Bronchial epithelial cell (primary cell): ENCODE measurements at places on chromosomes 7 and 10.

DNA sequence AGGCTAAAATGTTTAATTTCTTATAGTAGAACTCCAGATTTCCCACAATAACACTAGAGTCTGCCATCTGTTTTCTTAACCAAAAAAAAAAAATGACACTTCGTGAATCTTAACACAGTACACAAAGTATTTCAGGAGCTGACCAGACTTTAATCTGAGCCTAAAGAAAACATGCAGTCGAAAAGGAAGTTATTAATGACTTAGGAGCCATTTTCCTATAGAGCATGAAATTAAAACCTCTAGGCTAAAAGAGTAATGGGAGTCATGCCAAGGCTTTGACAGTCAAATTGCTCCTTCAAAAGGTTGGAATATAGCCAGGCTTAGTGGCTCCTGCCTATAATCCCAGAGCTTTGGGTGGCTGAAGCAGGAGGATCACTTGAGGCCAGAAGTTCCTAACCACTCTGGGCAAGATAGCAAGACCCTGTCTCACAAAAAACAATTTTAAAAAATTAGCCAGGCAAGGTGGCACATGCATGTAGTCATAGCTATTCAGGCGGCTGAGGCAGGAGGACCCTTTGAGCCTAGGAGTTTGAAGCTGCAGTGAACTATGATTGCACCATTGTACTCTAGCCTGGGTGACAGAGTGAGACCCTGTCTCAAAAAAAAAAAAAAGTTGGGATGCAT, 13.6 kb downstream of the MICU1 start:
- peak; percentile 10 for DNase-seq

DNA sequence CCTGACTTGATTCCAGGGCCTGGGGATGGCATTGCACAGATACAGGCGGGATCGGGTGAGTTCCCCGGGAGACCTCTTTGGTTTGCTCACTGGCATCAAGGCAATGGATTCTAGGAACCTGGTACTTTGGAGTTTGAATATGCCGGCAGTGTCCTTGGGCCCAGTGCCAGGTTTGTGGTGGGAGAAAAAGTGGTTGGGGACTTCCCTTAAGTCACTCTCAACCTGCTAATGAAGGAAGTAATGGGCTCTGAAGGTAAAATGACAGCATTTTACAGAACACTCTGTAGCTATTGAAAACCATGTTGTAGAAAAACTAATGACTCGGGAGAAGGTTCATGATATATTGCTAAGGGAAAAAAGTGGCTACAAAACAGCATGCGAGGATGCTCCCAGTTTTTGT, 129.9 kb downstream of the CFAP58 start:
- DNase-seq, result no peak

GRCh38 chr10:126372396-126372795, 15.9 kb downstream of the ADAM12 start:
- DNase-seq, result no peak

- no peak for DNase-seq
Measured at GRCh38 chr10:43904301-43904700, 255.6 kb upstream of the ZNF32 start.

DNA sequence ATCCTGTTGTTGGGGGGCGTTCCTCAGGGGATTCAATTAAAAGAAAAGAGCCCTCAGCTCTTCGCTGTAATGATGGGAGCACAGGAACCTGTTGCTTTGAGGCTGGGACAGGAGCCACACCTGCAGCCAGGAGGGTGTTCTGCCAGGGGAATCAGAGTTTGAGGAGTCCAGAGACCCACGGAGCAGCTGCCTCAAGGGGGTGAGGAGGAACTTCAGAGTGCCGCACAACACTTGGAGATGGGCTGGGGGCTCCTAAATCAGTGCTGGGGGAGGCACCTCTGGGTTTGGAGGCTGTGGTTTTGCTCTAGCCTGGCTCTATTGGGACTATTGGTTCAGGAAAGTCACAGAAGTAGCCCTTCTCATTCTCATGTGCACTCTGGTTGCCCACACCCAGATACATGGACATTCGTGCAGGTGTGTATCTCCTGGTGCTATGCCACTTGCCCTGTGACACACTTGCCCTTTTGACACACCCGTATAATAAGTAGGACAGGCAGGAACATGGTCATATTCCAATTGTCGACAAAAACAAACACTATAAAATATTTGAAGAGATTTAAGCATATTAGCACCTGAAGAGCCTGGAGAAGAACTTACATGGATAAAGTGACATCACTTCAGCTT, 98.1 kb downstream of the PTPN20 start:
- no peak for DNase-seq

- DNase-seq, result no peak
Measured at GRCh38 chr7:139743967-139744767, 33.6 kb downstream of the HIPK2 start.

GRCh38 chr7:3437467-3437866, 136.4 kb downstream of the SDK1 start:
- DNase-seq, result no peak

DNA sequence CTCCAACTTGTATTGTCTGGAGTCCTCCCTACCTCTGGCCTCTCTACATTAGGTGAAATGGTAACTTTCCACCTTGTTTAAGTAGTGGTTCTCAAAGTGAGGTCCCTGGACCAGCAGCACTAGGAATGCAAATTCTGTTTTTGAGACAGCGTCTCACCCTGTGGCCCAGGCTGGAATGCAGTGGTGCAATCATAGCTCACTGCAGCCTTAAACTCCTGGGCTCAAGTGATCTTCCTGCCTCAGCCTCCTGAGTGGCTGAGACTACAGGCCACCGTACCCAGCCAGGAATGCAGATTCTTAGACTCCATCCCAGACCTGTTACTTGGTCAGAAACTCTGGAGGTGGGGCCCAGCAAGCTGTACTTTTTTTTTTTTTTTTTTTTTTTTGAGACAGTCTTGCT, 6.8 kb upstream of the TBL2 start:
- no peak for DNase-seq

GRCh38 chr10:124669824-124670654, 74.1 kb downstream of the FAM53B start:
- DNase-seq, result no peak

GRCh38 chr7:139784648-139785047, 6.8 kb upstream of the HIPK2 start:
- DNase-seq, result peak; percentile 85

DNA sequence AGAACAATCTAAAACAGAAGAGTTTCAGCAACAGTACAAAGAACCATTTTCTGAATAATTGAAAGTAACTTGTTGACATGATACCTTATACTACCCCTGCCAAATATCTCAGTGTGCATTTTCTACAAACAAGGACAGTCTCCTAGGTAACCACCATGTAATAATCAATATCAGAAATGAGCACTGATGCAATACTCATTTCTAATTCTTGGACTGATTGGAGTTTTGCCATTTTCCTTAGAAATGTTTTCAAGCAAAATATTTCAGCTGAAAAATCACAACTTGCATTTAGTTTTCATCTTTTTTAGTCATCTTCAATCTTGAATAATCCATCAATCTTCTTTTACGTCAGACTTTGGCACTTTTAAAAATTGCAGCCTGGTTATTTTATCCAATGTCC, 420.2 kb downstream of the CDC14C start:
- DNase-seq, result no peak

DNA sequence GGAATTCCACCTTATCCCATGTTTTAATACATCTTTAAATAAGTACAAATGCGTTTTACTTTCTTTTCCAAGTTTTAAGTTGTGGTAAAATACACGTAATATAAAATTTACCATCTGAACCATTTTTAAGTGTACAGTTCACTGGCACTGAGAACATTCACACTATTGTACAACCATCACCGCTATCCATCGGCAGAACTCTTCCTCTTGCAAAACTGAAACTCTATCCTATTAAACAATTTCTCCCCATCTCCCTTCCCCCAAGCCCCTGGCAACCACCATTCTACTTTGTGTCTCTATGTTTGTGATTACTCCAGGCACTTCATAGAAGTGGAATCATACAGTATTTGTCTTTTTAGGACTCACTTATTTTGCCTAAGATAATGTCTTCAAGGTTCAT, 33.8 kb downstream of the HIP1 start:
- DNase-seq, result no peak

GRCh38 chr10:20891338-20891714, 5.8 kb downstream of the NEBL start:
- peak; percentile 45 for DNase-seq

- no peak for DNase-seq
Measured at GRCh38 chr10:28845009-28845682, 167.8 kb downstream of the BAMBI start.

DNA sequence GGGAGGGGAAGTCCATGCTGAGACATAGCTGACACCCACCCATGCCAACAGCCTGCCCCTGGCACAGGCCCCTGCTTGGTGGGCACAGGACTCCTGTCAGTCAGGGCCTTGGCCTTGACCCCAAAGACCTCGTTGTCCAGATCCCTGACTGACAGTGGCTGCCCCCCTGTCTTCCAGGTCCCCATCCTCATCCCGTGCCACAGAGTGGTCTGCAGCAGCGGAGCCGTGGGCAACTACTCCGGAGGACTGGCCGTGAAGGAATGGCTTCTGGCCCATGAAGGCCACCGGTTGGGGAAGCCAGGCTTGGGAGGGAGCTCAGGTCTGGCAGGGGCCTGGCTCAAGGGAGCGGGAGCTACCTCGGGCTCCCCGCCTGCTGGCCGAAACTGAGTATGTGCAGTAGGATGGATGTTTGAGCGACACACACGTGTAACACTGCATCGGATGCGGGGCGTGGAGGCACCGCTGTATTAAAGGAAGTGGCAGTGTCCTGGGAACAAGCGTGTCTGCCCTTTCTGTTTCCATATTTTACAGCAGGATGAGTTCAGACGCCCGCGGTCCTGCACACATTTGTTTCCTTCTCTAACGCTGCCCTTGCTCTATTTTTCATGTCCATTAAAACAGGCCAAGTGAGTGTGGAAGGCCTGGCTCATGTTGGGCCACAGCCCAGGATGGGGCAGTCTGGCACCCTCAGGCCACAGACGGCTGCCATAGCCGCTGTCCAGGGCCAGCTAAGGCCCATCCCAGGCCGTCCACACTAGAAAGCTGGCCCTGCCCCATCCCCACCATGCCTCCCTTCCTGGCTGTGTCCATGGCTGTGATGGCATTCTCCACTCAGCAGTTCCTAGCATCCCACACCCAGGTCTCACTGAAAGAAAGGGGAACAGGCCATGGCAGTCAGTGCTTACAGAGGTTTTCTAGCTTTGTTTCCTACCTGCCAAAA, 197.2 kb downstream of the EBF3 start:
- DNase-seq, result no peak

DNA sequence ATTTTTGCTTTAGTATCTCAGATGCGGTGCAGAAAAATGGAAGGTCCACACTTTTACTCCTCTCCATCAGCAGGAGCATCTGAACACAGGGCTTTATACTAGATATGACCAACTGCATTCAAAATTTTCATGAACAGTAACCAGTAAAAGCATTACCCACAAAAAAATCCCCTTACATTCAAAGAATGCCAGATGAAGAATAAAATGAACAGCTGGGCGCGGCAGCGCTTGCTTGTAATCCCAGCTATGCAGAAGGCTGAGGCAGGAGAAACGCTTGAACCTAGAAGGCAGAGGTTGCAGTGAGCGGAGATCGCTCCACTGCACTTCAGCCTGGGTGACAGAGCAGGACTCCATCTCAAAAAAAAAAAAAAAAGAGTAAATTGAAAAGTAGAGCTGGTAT, 3.1 kb downstream of the SAR1A start:
- DNase-seq, result no peak

DNA sequence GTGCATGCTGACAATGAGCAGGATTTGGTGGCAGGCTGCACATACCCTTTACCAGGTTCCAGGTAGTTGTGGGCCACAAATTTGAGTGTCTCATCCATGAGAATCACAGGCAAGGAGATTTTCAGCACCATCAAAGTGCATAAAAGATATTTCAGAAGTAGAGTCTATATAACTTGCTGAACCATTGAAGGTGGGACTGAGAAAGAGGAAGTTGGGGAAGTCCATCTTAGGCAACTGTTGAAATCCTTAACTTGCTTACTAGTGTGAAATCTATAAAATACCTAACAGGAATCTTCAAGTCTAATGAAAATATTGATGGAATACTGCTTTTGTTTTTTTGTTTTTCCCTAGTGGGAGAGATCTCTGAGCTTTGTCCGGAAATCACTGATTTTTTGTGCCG, 325.1 kb upstream of the PLXDC2 start:
- no peak for DNase-seq

DNA sequence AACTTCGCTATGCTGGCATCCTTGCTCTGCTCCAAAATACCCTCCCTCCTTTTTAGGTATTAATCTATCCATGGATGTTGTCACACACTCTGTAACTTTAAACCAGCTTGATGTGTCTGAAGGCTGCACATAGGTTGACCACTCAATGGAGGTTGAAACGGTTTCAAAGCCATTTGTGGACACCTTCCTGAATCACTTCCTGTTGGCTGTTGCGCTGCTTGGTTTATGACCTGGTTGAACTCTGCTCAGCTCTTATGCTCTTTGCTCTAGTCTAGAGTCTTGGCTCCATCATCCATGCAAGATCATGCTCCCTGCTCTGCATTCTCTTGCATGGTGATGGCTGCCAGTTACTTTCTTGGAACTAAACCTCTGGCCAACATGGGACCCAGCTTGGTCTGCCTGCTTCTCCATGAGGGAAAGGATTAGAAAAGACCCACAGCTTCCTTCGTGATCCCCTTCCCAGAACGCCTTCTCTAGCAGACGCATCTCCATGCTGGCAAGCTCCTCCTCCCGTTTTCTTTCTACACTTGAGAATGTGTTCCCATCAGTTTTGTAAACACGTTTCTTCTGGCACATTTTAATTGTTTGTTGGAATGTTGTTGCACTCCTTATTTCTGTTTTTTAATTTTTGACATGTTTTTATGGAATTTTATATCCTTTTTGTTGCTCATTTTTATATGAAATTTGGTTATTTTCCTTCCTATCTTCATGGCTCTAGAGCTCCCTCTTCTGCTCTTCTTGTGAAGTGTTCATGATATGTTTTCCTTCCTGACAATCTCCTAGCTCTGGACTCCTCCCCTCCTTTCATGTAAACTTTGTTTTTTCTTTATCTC, 149.8 kb downstream of the XPNPEP1 start:
- peak; percentile 37 for DNase-seq

DNA sequence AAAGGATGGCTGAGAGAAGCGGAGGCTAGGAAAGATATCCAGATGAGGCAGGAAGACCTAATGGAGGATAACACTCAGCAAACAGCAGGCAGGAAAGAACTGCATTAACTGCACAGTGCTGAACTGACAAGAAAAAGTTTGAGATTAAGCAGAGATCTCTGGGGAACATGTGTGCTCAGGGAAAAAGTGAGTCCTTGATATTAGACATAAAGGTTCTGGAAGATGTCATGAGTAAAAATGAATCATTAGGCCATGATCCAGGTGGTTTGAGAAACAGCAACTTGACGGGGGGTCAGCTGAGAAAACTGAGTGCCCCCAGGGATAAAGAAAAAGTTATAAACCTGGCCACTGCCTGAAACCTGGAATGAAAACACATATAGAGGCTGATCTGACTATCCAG, 27.3 kb upstream of the ANK3 start:
- no peak for DNase-seq
